ENCODE measurements at places on chromosomes 5 and 9. TPM values are rescaled to one million over a fixed set of nuclear protein-coding genes. Genes with fewer than 3 reads are reported as not detected.
A peak's percentile ranks its signal among the peaks of the same experiment; 100 is the strongest.

DNA sequence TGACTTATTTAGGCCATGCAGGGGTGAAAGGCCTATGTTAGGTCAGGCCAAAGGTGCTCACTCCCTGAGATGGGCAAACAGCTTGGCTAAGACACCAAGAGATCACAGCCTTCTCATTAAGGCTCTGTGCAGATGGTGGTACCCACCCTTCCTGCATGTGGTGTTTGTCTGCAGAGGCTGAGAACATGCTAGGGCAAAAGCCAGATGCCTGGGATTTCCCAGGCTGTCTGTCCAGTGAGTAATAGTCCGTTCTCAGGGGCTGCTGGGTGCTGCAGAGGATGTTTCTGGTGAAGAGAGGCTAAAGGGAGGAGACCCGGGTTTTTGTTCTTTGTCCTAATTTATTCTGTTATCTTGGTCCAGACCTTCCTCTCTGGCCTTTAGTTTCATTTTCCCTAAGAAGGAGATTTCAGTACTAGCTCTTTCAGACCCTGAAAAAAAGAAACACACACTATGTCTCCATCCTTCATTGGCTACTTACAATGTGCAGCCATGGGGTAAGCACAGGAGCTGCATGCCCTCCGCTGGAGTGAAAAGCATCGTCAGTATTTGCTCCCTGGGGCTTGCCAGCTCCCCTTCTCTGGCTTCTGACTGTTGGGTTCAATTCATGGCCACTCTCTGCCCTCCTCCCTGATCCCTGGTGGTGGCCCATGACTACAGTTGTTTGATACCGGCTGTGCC is 23.4 kb upstream of the GLRA1 start:
- peak; percentile 50 for DNase-seq

DNA sequence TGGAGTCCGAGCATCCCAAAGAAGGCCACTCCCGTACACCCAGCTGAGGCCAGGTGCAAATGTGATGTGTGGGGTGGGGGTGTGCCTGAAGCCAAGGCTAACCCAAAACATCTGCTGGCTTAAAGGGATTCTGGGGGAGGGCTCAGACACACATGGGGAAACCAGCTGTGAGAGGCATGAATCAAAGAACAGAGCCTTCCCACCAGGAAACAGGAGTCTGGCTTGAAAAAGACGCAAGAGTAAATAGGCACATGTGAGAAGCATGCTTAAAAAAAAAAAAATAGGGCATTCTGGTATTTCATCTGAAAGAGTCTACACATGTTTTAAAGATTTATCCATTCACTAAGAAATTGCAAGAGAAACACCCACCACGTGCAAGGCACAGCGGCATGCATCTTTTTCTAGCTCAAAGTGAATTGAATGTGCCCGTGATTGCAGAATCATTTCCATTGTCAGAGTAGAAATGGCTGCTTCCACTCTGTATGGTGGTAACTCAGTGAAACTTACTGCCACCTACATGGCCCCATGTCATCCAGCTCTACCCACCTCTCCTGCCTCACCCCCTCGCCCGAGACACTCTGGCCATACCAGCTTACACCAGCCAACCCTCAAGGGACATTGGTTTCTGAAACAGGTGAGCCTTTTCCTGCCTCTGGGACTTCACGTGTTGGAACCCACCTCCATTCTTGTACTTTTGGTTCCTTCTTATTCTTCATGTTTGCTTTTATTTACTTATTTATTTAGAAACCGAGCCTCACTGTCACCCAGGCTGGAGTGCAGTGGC is 71.5 kb downstream of the SEMA5A start:
- DNase-seq: no peak

Gene PCDHA1
- total RNA-seq: 0.03 TPM

DNA sequence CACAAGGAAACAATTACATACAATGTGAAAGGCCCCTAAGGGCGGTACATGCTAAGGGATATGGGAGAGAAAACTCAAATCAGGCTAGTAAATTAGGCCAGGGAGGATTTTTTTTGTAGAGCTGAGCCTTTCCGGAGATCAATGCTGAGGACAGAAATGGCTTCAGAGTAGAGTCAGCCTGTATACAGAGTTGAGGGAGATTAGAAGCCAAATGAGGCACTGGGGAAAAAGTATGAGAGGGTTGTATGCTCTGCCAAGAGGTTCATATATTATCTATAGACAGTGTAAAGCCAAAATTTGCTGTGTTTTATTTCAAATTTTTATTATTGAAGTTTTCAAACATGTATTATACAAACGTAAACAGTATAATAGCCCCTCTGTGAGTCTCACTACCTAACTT is 103.1 kb downstream of the BNC2 start:
- DNase-seq: no peak

Measured in HT1080 (cell line).